ENCODE measurements at places on chromosomes 2 and 18.

DNA sequence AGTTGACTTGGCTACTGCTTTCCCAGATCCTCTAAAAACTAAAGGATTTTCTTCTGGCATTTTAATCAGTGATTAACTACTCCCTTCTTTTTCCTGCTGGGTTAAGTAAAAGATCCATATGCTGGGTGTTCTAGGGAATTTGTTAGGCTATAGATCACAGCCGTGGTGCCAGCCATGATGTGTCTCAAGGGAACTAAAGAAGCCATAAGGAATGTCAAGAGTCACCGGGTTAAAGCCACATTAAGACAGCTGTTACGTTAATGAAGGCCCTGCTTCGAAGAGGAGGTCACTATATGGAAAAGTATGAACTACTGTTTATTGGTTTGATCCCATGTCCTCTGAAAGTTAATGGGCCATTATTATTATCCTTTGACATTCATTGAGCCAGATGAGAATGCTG is 70.7 kb downstream of the PAX3 start:
- DNase-seq = no peak

DNA sequence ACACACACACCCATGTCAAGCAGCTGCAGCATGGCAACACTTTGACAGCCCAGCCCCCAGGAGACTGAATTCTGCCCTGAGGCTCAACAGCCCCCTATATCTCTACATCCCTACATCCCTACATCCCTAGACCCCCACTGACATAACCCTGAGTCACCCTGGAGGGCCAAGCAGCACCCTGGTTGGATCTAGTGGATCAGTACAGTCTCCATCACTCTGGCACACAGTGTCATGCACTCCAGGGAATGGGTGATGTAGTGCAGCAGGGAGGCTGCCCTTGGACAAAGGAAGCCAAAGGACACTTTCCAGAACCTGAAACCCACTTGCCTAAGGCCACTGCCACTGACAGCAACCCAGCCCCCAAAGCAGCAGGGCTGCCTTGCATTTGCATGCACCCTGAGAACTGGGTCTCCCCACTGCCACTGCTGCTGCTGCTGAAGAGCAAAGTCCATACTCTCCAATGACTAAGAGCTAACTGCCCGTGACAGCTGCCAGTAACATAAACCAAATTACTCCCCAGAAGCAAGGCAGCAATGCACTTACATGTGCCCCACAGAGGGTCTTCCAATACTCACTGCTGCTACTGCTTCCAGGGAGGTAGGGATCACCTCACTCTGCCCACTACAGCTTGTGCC is 681.6 kb upstream of the KLHL29 start:
- no peak for DNase-seq

DNA sequence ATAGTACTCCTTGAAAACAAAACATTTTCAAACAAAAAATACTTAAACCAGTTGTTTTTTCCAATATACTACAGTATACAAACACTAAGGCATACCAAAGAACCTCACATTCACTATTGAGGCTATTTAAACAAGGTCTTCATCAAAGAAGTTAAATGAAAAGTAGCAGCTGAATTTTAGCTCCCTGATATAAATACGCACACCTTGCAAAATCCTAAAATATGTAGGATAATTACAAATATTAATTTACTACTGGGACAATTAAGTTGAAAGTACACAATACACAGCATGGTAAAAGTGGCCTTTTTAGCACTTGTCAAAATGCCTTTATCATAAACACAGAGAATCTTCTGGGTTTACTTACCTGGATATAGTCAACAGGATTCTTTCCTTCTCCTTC is 78.7 kb downstream of the CUL3 start:
- DNase-seq = no peak

- no peak for DNase-seq
These were observed 366.7 kb upstream of the DLGAP1 start for GRCh38 chr18:4821801-4822200.

- no peak for DNase-seq
These were observed 559.3 kb upstream of the ID2 start for GRCh38 chr2:8122520-8122919.

GRCh38 chr18:13725566-13726231 is 659 bp downstream of the FAM210A start:
- DNase-seq = no peak
